ENCODE measurements at places on chromosomes 12 and 14.

- no peak for DNase-seq
Observed at GRCh38 chr12:26188127-26188526, 7.2 kb upstream of the SSPN start.

GRCh38 chr14:55045087-55045486 lies 6.4 kb upstream of the MAPK1IP1L start:
- no peak for DNase-seq

- no peak for DNase-seq
Observed at GRCh38 chr12:55925371-55925770, 2.3 kb downstream of the PYM1 start.

DNA sequence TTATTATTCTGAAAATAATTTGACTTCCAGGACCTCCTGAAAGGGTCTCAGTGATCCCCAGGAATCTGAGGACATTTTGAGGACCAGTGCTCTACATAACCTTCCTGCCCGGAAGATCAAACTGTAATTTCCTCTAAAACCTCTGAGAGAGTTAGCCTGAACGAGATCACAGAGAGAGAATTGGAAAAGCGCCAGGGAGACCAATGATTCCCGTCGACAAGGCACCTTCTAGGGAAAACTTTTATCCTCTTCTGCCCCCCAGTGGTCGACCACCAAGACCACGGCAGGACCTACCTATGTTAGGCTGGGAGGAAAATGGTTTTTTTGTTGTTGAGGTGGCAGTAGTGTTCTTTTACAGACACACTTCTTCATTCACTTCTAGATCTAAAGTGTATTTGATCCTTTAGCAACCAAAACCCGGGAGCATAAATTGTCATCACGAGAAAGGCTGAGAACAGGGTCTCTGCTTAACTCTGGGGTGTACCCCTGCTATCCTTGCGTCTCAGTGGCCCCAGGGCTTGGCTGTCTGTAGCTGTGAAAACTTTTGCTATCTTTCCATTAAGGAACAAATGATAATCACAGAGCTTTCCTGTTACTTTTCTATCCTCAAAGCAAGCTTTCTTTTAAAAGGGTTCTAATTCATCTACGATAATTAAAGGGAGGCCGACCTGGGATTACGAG lies 62.9 kb upstream of the NID2 start:
- DNase-seq = no peak

DNA sequence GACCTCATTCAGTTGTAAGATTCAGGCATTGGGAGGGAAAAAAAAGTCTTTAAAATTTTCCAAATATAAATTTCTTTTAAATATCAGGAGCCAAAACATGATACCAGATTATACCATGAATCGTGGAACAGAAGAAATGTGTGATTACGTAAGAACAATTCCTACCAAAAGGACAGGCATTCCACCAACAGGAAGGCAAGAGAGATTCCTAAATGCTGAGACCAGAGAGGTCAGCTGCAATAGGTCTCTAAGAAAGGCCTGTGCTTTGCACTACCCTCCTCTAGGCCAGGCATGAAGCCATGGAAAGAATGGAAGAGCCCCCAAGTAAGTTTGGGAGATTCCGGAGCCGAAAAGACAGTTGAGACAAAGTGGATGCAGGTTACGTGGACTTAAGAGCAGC lies 83.7 kb downstream of the PTGER2 start:
- no peak for DNase-seq

GRCh38 chr14:24233538-24233866 lies 773 bp downstream of the GMPR2 start:
- no peak for DNase-seq

DNA sequence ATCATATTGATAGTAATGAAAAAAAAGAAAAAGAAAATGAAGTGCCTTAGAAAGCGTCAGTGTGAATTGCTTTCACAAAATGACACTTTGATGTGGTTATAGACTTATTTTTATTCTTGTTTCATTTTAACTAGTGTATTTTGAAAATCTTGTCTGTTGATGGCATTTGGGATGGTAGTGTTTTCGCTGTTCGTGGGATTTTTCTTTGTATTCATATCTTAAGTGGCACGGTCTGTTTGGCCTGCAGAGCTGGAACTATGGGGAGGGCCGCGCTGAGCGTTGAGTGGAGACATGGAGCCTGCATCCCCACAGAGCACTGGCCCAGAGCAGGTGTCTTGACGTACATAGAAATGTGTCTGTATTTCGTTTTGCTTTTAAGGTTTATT lies 61.6 kb downstream of the WDR20 start:
- DNase-seq = no peak

- no peak for DNase-seq
Observed at GRCh38 chr14:50775357-50775756, 55.6 kb downstream of the NIN start.

GRCh38 chr12:75977590-75977951 lies 54.0 kb downstream of the PHLDA1 start:
- DNase-seq = no peak

DNA sequence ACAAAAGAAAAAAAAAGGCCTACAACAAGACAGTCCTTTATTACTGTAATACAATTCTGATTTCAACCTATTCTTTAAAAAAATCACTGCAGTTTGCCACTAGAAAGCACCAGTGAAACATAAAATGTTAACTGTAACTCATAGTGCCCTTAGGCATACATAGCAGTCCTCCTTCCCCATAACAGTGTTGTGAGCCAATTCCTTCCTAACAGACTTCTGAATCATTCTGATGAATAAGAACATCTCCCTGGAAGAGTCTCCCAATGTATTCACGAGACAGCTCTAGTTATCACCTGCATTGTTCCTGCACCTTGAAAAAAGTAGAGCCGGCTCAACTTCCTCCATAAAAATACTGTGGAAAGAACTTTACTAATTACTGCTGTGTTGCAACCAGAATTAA lies 213.6 kb upstream of the FSCB start:
- DNase-seq = no peak

DNA sequence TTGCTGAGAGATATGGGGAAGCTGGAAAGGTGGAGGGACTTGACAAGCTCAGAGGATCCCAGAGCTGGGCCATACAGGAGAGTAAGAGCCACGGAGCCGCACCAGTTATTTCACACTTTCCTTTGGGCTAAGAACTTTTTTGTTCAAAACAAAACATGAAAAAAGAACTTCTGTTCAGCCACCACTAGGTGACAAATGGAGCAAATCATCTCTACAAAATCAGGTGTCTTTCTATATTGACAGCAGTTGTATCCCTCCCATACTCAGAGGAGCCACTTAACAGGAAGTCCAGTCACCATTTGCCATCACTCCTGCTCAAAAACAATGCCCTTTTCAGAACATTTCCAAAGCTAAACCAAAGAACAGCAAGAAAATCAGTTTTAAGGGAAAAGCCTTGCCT lies 70.3 kb upstream of the DBX2 start:
- DNase-seq = no peak

All from activated T-helper 9 cell treated with anti-CD3 and anti-CD28 coated beads, Interleukin-2, amount 50 U/mL, for 16 hours (primary cell).